Thymus (tissue), 14 donors: ENCODE measurements at places on chromosomes 12 and 14.
A peak's percentile ranks its signal among the peaks of the same experiment; 100 is the strongest.

DNA sequence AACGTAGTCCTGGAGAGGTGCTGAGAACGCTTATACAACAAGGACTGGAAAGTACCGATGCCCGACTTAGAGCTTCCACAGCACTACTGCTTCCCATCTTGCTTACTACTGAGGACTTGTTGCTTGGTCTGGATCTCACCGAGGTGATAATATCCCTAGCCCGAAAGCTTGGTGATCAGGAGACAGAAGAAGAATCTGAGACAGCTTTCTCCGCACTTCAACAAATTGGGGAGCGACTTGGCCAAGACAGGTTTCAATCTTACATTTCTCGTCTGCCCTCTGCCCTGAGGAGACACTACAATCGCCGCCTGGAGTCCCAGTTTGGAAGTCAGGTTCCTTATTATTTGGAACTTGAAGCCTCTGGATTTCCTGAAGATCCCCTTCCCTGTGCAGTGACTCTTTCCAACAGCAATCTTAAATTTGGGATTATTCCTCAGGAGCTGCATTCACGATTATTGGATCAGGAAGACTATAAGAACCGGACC lies 1.1 kb downstream of the TOGARAM1 start:
- no peak for DNase-seq

DNA sequence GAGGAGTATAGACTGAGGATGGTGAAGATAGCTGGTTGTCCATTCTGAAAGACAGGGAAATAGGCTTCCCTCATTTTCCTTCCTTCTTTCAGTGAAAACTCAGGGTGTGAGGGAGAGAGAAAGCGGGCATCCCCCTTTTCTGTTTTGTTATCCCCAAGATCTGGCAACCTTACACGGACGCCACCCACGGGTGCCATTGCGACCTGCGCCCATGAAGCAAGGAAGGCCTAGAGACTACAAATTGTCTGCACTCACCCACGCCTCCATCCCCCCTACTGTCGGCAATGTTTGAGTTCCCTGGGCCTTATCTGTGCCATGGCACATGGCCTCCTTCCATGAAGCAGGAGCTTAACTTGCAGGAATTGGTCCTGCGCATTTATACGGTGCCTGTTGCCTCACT lies 115.0 kb upstream of the IGF1 start:
- DNase-seq = no peak

DNA sequence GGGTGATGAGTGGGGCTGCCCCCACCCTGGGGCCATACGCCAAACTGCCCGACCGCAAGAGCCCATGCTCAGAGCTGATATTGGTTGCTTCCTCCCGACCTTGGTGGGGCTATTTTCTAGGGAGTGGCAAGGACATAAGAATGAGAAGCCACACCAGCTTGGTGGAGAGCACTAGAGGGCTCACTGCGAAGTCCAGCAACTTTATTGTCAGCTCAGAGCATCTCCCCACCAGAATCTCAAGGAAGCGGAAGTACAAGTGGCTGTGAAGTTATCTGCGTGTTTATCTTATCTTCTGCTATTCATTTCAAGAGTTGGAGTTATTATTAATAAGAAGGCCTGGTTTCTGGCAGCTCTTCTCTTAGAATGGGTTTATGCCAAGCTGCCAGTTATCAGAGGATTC lies 4.9 kb upstream of the PLXNC1 start:
- DNase-seq = no peak

DNA sequence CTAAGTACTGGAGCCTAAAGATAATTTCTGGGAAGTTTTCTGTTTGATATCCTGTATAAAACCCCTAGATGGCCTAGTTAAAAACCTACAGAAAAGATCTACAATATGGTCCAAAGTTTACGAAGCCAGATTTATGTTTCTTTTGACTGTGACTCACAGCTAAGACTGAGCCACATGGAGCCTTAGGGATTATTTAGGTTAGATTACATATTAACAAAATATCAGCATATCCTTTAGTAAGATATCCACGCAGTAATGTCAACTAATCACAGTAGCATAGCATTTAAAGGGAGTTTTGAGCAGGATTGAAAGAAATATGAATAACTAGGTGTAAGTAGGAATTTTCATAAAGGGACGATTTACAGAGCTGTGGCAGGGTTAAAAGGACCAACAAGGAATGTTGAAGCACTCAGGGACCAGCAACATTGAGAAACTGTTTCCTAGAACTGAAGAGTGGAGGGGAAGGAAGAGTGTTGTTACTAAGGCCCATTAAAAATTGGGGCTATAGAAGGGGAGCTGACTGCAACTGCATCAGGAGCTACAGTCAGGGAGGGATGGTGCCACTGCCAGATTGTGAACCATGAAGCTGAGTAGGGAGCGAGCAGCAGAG lies 155.5 kb downstream of the DACT1 start:
- DNase-seq = no peak

DNA sequence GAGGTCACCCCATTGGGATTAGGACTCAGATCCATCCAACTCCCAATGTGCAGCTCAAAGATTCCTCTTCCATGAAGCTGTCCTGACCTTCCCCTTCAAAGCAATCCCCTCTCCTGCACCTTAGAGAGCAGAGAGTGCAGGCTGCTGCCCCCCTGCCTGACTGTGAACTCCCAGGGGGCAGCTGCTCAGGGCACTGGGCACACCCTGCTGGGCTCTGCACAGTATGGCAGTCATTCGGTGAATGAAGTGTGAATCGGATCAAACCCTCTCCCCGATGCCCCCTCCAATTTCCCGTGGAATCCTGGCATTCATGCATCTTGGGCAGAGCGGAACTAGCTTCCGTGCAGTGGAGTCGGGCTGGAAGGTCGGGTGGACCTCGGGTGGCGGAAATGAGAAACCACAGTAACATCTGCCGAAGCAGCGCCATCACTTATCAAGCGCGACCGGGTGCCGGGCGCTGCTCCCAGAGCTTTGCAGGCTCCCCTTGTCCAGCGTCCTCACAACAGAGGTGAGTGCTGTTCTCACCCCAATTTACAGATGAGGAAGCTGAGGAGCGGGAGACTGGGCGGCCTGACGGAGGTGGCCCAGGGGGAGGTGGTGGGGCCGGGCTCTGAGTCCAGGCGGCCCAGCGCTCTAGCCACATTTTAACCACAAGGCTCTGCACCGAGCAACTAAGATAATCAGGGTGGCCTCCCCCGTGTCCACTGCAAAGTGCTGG lies 14.7 kb downstream of the GALNT9 start:
- no peak for DNase-seq

DNA sequence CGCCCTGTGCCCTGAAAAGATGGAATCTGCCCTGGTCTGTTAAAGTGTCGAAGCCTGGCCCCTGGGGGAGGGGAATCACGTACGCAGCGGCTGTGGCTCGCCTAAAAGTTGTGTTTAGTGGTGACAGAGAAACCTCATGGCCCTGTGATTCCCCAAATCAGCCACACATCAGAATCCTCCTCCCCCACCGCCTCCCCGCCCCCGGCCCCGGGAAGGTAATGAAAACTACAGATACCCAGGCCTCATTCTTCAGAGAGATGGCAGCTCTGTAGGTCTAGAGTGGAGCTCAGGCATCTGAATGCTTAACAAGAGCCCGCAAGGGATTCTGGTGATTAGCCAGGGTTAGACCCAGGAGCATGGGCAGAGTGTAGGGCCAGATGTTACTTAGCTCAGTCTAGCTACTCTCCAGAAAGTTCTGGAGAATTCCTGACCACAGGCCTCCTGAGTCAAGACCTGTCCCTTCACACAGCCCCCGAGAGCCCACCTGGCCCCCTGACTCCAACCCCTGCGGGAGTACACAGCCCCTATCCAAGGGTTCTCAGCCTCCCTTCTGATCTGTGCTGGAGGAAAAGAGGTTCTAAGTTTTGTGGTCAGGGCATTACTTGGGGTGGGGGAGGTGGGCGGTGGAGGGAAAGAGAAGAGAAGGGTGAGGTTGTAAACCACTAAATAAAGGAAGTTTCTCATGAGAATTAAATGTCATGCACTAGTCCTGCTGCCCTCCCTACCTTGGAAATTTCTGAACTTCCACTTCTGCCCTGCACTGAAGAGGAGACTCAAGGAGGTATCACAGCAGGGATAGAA lies 114.8 kb downstream of the PLXNC1 start:
- peak; percentile 67 for DNase-seq
